ENCODE measurements at places on chromosomes 11 and 22. TPM values are rescaled to one million over a fixed set of nuclear protein-coding genes. Genes with fewer than 3 reads are reported as not detected.

CCS gene
- total RNA-seq: 29.5 TPM

GRCh38 chr22:43231724-43232034 is 44.7 kb upstream of the TTLL12 start:
- no peaks in the 10 kb centered on the region for H3K36me3 ChIP-seq
- no peak overlapping the region for H3K27ac ChIP-seq
- H3K4me1 ChIP-seq: no peaks in the 10 kb centered on the region
- peaks cover 17% of the 10 kb centered on the region for H3K27me3 ChIP-seq
- H3K4me3 ChIP-seq: no peak overlapping the region

- no peak overlapping the region for H3K27ac ChIP-seq
- H3K4me3 ChIP-seq: no peak overlapping the region
- H3K4me1 ChIP-seq: peaks cover 13% of the 10 kb centered on the region
- DNase-seq: no peak
- no peaks in the 10 kb centered on the region for H3K27me3 ChIP-seq
- H3K36me3 ChIP-seq: no peaks in the 10 kb centered on the region
These were observed 10.1 kb upstream of the RAB3IL1 start for GRCh38 chr11:61927501-61927900.

- H3K27me3 ChIP-seq: no peaks in the 10 kb centered on the region
- H3K27ac ChIP-seq: peak overlapping the region; percentile 62
- H3K36me3 ChIP-seq: no peaks in the 10 kb centered on the region
- DNase-seq: no peak
- H3K4me1 ChIP-seq: peaks cover 19% of the 10 kb centered on the region
These were observed 1.2 kb upstream of the P2RX6 start for GRCh38 chr22:21013657-21014201.

TMPRSS5 gene
- not detected for total RNA-seq

DNA sequence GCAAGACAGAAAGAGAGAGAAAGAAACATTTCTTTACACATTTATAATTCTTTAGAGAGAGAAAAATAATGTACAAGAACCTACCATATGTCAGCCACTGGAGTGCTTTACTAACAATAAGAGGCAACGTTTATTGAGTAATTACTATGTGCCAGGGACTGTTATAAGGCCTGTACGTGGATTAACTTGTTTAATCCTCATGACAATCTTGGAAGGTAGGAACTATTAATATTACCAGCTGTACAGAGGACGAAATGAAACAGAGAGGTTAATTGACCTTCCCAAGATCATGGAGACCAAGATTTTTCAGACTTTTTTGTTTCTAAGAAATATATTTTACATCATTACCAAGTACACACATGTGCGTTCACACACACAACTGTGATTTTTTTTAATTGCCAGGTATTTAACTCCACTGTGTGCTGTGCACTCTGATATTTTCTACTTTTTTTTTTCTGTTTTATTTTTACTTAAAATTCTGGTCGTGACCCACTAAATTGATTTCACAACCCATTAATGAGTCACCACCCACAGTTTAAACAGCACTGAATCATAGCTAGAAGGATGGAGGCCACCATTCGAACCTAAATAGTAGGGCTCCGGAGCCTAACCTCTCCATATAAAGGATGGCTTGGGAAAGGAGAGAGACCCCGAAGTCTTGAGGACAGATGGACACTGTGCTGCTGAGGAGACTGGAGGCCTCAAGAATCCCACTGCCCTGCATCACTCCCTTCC is 21.4 kb downstream of the CREB3L1 start:
- H3K36me3 ChIP-seq: peaks cover 15% of the 10 kb centered on the region
- DNase-seq: peak; percentile 93
- no peaks in the 10 kb centered on the region for H3K27me3 ChIP-seq

- DNase-seq: no peak
- H3K4me1 ChIP-seq: no peaks in the 10 kb centered on the region
- no peaks in the 10 kb centered on the region for H3K27me3 ChIP-seq
- H3K4me3 ChIP-seq: no peak overlapping the region
These were observed 345.4 kb downstream of the BUD13 start for GRCh38 chr11:116427337-116427902.

DNA sequence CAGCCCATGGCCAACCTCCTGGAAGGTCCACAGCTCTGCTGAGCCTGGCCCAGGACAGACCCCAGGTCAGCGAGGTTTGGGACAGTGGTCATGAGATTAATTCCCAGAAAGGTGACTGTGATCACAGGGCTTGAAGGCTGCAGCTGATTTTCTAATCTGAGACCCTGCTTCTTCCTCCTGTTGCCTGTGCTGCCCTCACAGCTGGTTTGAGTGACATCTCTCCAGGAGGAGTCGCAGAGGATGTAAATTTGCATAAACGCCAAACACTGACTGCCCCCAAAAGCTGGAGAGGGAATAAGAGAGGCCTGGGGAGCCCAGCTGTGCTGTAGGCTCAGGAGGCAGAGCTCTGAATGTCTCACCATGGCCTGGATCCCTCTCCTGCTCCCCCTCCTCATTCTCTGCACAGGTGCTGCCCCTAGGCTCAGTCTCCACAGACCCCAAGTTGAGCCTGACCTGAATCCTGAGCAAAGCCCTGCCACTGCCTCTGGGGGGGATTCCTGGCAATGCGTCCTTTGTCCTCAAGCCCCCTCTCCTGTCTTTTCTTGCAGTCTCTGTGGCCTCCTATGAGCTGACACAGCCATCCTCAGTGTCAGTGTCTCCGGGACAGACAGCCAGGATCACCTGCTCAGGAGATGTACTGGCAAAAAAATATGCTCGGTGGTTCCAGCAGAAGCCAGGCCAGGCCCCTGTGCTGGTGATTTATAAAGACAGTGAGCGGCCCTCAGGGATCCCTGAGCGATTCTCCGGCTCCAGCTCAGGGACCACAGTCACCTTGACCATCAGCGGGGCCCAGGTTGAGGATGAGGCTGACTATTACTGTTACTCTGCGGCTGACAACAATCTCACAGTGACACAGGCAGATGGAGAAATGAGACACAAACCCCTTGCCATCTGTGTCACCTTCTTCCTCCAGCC is 23.8 kb downstream of the GGTLC2 start:
- H3K4me3 ChIP-seq: no peak overlapping the region
- no peak for DNase-seq
- no peak overlapping the region for H3K27ac ChIP-seq
- H3K27me3 ChIP-seq: peaks cover 21% of the 10 kb centered on the region

DNA sequence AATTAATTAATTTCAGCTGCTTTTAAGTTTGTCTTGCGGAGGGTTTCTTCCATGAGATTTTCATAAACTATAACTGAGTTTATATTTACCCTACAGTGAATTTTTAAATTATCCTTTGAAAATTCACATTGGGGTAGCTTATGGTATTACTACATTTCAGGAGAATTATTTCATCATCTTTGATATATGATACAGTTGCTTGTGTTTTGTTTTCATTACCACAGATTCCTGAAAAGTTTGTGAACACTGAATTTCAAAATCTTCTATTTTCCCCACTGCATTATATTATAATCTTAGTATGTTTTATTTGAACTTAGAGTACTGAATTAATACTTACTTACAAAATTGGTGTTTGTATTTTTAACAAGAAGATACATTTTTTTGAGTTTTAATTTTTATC is 24.4 kb downstream of the METTL15 start:
- no peak overlapping the region for H3K27ac ChIP-seq
- H3K27me3 ChIP-seq: no peaks in the 10 kb centered on the region
- peak; percentile 27 for DNase-seq
- H3K4me1 ChIP-seq: peaks cover 10% of the 10 kb centered on the region
- peaks cover 20% of the 10 kb centered on the region for H3K36me3 ChIP-seq

DNA sequence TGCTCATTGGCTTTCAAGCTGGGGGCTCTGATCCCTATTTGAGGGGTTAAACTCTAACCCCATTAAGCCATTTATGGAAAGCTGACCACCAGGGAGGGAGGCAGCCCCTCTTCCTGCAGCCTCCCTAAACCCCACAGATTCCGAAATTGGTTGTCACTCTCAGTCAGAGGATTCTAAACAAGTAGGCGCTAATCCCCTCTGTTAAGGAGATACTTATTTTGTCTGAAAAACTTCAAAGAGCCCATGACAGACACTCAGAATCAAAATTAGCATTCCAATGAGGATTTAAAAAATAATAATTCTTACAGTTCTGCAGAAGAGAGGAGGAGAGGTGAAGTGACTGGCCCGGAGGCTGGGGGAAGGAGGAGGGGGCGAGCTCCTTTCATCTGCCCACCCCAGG is 69.7 kb upstream of the LMO1 start:
- H3K27ac ChIP-seq: no peak overlapping the region
- no peak for DNase-seq
- H3K27me3 ChIP-seq: no peaks in the 10 kb centered on the region
- H3K4me3 ChIP-seq: no peak overlapping the region
- no peaks in the 10 kb centered on the region for H3K4me1 ChIP-seq
- no peaks in the 10 kb centered on the region for H3K36me3 ChIP-seq

DNA sequence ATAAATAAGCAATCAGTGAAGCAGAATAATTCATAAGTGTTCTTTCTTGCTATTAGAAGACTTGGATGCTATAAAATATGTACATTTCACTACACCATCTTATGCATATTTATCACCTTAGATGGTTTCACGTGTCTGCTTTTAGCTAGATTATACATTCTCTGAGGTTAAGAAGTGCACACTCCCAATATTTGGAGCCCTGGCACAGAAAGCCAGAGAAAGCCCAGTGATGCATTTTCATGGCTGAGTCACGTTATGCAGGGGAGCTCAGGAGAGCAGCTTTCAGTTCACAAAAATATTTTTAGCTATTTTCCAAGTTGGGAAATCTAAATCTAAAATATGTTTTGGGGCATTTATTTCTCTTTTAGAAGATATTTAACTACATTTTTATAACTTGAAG is 5.1 kb upstream of the TP53AIP1 start:
- peaks cover 7% of the 10 kb centered on the region for H3K27me3 ChIP-seq
- peak; percentile 29 for DNase-seq
- H3K27ac ChIP-seq: no peak overlapping the region
- H3K36me3 ChIP-seq: no peaks in the 10 kb centered on the region
- H3K4me1 ChIP-seq: no peaks in the 10 kb centered on the region

- peaks cover 17% of the 10 kb centered on the region for H3K4me1 ChIP-seq
- no peak overlapping the region for H3K27ac ChIP-seq
These were observed 2.9 kb downstream of the SPINDOC start for GRCh38 chr11:63816166-63816565.

ART5 gene
- total RNA-seq: not detected

DNA sequence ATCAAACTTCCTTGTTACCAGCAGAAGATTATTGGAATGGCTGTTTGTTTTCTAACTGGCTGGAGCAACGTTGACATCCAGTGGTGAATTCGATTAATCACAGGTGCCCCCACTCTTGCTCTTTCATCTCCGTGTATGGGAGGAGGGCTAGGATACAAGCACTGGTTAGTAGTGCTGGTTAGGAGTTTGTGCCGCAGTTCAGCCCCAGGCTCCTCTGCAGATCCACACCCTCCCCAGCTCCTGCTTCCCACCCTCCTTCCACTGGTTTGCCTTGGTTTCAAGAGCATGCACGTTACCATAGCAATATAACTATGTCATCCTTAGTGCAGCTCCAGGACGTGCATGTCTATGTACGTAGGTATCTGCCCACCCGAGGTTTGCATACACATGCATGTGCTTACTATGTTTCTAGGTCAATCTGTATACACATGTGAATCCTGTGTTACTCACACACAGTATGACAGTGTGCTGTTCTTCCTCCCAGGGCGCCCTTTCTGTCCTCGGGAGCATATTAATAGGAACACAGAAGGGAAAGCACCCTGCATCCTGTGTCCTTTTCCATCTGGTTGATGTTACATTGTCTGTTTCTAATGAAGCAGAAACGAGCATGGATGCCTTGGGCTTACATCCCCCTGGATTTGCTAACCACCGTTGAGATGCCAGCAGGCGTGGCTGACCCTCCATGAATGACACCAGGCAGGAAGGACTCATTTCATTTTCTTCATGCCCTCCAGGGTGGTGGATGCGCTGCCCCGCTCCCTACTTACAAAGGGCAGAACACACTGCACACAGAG is 539.3 kb downstream of the OPCML start:
- H3K4me1 ChIP-seq: peaks cover 6% of the 10 kb centered on the region
- DNase-seq: peak; percentile 37
- H3K36me3 ChIP-seq: no peaks in the 10 kb centered on the region

DNA sequence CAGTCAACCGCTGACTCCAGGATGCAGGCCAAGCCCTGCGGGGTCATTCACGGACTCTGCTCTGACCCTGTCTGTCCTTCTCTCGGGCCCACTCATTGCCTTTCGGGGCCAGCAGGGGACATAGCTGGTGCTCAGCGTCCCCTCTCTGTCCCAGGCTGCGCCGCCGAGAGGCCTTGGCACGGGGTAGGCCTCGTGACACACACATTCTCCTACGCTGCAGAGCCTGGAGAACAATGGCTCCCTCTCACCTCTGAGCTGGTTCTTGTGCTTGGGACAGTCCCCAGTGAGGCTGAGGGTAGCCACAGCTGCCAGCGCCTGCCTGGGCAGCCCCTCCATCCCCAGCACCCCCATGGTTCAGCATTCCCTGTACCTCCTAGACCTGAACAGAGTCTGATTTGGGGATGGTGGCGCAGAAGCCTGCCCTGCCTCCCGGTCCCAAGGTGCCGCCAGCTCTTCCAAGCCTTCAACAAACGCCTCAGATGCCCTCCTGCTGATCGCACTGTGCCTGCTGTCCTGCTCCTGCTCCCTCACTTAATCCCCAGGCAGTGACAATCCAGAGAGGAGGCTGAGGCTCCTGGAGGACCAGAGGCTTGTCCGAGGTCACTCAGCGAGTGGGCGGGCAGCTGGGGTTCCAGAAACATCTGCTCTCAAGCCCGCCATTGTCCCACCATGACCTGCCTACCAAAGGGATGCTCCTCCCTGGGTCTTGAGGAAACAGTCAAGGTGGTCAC is 30.4 kb downstream of the DUSP8 start:
- H3K4me3 ChIP-seq: no peak overlapping the region
- no peaks in the 10 kb centered on the region for H3K4me1 ChIP-seq
- no peak for DNase-seq
- H3K27me3 ChIP-seq: peaks cover 13% of the 10 kb centered on the region
- H3K27ac ChIP-seq: no peak overlapping the region

- no peak overlapping the region for H3K4me3 ChIP-seq
- no peaks in the 10 kb centered on the region for H3K27me3 ChIP-seq
- H3K27ac ChIP-seq: peak overlapping the region; percentile 63
- H3K36me3 ChIP-seq: no peaks in the 10 kb centered on the region
- peak; percentile 80 for DNase-seq
These were observed 9.0 kb upstream of the ZBTB44 start for GRCh38 chr11:130323452-130324450.

Data from GM23248 (cell line).